ENCODE measurements at places on chromosomes 2 and 18.

- peak; percentile 18 for DNase-seq
These were observed 702 bp downstream of the OLA1 start for GRCh38 chr2:174247474-174248186.

DNA sequence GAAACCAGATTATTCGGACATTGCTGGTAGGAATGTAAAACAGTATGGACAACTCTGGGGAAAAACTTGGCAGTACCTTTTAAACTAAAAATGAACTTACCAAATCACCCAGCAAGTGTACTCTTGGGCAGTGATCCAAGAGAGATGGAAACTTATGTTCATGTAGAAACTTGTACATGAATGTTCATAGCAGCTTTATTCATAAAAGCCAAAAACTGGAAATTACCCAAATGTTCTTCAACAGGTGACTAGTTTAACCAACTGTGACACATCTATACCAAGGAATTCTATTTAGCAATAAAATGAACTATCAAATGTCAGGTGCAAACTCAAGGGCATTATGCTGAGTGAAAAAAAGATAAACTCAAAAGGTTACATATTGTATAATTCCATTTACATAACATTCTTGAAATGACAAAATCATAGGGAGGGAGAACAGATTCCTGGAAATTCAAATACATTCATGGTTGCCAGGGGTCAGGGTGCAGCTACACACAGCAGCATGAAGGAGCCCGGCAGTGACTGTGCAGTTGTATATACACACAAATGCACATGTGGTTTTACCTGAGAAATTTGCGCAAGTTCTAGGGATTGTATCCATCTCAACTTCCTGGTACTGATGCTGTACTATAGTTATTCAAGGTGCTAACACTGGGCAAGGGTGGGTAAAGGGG is 3.5 kb upstream of the RNU4ATAC start:
- no peak for DNase-seq

DNA sequence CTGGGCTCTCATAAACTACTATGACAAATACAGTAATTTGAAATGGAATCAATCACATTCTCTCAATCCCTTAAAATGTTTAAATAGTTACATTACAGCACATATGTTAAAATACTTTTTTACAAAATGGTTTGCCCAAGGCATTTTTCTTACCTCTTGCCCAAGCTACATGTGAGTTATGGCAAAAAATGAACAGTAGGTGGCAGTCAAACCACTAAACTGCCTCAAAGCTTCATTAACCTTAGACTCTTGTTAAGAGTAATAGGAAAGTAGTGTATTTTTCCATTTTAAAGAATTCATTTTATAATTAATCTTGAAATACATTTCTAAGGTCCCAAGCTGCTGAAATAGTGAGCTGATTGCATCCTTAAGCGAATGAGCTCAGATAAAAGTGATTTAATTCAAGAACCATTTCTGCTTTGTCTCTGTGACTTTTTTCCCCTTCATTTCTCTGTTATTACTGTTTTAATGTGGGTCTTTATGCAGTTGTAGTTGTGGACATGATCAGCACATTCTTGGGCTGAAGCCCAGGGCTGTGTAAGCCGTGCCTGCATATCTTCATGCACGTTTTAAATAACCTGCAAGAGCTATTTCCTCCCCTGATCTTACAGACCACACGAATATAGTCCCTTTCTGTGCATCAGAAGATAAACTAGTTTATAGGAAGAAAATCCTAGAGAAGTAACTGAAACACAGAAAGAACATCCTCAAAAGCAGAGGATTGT is 311.8 kb downstream of the LNPK start:
- peak; percentile 42 for DNase-seq

DNA sequence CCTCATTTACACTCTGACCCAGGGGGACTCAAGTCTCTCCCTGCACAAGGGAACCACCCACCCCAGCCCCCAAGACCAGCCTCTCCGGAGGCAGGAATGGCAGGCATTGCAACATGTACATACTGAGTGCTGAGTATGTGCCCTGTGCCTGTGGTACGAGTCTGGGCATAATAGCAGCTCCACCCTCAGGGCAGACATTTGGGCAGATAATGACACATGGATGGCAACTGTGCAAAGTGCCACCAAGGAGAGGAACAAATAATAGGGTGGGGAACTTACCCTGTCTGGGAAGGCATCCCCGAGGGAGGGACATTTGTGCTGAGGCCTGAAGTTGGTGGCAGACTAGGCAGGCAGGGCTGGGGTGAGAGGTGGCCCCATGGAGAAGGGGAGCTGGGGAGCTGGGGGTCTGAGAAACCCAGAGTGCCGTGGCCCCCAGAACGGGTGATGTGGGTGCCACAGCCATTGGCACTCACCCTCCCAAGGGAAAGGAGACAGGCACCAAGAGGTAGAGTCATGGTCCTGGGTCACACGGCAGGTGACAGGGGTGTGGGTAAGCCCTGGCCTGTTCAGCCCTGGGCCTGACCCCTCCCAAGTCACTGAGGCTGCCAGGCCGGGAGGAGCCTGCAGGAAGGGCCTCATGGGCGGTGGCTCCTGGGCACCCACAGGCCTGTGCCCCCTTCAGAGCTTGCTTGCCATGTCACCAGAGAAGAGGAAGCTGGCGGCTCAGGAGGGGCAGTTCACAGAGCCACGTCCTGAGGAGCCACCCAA is 15.7 kb upstream of the GPR17 start:
- no peak for DNase-seq

GRCh38 chr18:48901145-48902022 is 49.4 kb downstream of the SMAD7 start:
- DNase-seq: no peak

DNA sequence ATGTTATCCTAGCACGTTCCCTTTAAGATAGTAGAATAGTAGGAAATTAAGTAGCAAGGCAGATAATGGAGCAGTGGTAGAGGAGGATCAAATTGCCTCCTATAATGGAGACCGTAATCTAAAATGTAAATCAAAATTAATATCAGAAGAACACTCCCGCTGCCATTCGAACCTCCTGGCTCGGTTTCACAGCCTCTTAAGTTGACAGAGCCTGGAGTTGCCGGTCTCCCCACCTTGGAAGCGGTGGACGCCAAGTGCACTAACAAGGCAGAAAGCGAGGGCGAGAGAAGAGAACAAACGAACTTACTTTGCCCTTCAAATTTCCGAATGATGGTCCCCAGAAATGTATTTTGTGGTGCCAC is 450 bp downstream of the KCNH7 start:
- DNase-seq: peak; percentile 10

DNA sequence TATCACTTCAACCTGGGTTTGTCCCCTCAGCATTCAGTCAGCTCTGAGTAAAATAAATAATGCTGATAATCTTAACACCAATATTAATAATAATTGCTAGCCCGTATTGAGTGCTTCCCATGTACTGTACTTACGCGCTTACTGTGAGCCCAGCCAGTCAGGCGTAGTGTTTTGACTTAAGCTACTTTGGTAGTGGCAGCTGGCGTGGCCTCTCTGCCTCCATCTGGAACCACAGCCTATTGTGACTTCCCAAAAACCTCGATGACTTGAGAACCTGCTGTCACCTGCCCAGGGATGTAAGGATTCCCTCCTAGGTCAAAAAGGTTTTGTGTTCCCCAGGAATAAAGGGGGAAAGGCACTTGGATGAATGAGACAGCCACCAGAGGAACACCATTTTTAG is 53.2 kb downstream of the SUMO1 start:
- DNase-seq: no peak

- no peak for DNase-seq
These were observed 8.2 kb upstream of the MAP4K4 start for GRCh38 chr2:101689114-101689825.

- no peak for DNase-seq
These were observed 1.0 kb upstream of the PEX13 start for GRCh38 chr2:61016392-61017002.

DNA sequence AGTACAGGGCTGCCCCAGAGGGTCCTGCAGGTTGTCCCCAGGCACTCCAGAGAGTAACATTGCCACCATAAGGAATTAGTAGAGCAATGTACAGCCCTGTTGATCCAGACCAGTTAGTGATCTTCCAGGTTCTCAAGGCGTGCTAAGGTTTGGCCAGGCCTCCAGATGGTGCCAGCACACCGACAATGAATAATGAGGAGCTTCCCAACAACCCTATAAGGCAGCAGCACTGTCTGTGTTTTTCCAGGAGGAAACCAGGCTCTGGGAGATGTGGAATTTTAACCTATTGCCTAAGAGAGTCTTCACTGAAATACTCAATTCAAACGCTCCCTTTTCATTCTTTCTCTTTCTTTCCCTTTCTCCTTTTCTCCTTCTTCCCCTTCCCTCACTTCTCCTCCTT is 122.1 kb downstream of the MGAT5 start:
- DNase-seq: peak; percentile 55

GRCh38 chr2:70806013-70806412 is 14.4 kb downstream of the CLEC4F start:
- DNase-seq: no peak

DNA sequence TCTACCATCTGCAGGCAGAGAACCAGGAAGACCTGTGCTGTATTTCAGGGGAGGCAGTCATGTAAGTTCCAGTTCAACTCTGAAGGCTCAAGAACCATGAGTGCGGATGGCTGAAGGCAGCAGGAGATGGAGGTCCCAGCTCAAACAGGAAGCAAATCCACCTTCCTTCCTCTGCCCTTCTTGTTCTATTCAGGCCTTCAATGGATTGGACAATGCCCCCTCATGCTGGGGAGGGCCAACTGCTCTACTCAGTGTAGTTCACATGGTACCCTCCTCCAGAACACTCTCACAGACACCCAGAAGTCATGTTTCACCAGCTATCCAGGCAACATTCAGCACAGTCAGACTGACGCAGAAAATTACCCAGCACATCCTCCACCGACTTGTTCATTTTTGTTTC is 39.1 kb upstream of the RAB31 start:
- DNase-seq: no peak

GRCh38 chr2:18492721-18493120 is 67.7 kb downstream of the RDH14 start:
- DNase-seq: no peak

DNA sequence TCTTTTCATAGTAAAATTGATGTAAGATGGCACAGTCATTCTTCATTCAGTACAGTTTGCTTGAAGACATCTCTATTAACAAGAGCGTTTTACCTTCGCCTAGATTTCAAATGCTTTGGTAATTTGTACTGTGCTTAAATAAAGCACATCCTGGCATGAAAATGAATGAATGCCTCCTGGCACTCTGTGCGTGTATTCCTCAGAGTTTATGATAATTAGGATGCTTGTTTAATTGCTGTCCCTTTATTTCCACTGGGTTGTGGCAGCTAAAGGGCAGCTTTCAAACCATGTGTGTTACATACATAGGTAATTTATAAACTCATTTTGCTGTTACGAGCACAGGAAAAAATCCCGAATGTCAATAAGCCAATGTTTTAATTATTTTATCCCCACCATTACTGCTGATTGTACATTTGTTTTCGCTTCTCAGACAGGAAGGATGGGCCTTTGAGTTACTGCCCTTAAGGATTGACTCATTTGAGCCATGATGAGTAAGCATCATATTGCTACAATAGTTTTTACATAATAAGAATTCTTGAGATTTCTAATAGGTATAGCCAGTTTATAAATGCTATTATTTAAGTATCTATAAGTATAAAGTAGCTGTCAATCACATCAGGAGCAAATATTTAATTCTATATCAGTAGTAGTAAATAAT is 516.5 kb downstream of the XIRP2 start:
- no peak for DNase-seq

DNA sequence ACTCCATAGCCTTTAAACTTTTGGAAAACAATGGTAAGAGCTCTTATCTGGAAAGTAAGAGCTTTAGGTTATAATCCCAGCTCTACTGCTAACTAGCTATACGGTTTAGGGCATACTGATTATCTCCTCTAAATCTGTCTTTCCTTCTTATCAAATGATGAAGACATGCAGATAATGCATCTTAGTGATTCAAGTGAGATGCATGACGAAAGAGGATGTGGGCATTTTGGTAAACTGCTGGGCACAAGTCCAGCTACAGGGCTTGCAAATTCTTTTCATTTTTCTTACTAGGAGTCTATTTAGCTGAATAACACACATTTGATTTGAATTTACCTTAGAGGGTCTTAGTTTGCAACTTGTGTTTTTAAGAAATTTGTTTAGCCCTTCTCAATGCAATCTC is 1604.8 kb upstream of the ZEB2 start:
- no peak for DNase-seq

DNA sequence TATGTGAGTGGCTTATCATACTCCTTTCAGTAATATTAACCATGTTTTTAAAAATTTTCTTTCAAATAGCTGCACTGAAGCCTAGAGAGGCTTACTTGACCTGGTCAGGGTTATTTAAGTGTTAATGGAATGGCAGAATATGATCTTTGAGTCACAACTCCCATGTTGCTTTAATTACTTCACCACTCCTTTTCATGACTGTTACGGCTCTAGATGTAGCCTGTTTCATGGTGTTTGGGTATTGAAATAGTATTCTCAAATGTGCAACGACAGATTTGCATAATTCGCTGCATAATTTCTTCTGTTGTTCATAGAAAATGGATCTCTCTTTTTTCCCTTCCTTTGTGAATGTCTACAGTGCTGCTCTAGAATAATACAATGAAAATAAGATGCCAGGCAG is 51.6 kb upstream of the PLA2R1 start:
- DNase-seq: no peak

- DNase-seq: peak; percentile 58
These were observed 57.3 kb downstream of the IRS1 start for GRCh38 chr2:226742347-226742746.

DNA sequence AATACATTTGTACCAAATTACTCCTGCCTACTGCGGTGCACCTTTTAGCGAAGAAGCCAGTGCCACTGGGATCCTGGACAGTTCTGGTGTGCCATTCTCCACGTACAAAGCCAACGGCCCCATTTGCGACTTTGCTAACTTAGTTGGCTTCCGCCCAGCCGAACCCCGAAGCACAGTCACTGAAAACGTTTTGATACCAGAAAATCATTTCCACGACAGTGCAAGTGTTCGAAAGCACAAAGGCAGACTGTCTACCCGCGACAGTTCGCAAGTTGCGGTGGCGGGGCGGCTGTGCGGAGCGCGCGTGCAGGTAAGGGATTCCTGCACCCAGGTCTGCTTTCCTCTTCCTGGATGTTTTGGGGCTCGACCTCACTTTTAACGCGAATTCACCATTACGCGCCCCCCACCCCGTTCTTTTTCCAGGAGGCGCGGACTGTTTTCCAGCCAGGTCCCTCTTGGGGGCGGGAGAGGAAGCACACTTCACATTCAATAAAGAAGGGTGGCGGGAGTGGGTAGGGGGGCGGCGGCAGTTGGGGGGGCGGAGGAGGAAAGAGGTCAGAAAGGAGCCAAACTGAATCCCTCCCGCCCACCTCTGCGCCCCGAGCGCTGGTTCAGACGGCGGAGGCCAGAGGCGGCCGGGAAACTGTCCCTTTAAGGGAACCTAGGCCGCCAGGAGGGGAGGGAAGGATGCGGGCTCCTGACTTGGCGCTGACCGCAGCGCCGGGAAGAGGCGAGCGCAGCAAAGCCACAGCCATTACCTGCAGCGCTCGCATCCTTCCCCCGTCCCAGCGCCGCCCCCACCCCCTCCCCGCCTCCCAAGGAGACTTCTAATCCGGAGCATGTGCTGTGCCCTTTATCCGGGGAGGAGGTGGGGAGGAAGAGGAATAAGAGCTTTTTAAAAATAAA is 107.4 kb upstream of the KCTD1 start:
- peak; percentile 75 for DNase-seq

- no peak for DNase-seq
These were observed 780.8 kb upstream of the KLHL29 start for GRCh38 chr2:22604136-22604535.

- no peak for DNase-seq
These were observed 66.4 kb downstream of the TSHZ1 start for GRCh38 chr18:75276818-75277609.

GRCh38 chr18:43917520-43917919 is 640.2 kb upstream of the SYT4 start:
- DNase-seq: no peak

Measured in putamen (tissue), 1 donor.